Ammon's horn (tissue), 1 donor: ENCODE measurements at places on chromosomes 4 and X.

- DNase-seq: no peak
These were observed 1.9 kb downstream of the SHOX start for GRCh38 chrX:632366-633042.

DNA sequence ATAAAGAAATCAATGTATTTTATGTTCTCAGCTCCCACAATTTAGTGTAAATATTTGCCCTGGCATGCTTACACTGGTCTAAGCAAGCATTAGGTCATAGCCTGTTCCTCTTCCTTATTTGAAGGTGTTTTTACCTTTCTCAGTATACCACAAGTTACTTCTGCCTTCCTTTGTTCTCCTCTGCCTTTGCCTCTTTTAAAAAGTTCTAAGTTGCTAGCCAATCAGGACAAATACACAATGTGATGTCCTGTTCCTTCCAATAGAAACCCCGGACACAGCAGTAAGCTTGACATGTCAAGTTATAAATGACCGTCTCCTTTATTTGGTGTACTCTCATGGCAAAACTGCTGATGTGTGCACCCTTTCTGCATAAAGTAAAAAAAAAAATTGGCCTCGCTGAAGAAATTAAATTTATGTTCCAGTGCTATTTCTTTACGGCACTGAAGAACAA lies 49.4 kb downstream of the UGT2B10 start:
- DNase-seq: no peak

GRCh38 chr4:102809190-102809589 lies 18.2 kb downstream of the UBE2D3 start:
- no peak for DNase-seq

GRCh38 chr4:24980064-24980690 lies 50.6 kb downstream of the LGI2 start:
- peak; percentile 82 for DNase-seq

DNA sequence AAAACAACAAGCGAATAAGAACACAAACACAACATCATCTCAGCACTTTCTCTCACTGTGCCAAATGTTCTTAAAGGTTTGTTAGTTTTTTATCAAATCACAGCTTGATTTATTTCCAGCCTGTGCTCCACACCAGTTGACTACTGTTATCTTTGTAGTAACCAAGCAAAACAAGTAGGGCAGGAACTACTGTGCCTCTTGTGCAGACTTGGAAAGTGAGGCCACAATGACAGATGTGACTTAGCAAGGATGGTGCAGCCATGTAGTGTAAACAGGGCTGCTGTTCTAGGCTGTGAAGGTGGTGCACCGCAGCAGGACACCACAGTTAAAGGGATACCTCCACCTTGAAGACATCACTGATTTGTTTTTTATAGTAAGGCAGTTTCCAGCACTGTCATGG lies 170.0 kb downstream of the IL1RAPL1 start:
- DNase-seq: no peak

DNA sequence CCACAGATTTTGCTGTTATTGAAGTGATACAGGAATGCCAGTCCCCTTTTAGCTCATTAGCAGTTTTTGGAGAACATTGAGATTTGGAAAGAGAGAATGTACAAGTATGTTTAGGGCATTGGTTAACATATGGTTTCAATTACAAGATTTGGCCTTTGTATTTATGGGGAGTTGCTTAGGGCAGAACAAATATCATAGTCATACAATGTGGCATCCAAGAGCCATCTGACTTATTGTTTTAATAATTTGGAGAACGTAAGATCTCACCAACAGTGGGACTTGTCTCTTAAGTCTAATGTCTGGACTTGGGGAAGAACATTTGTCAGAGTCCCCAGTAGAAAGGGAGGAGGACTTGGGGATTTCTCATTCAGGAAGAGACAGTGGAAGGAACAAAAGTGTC lies 166.1 kb downstream of the STK32B start:
- DNase-seq: no peak

- no peak for DNase-seq
These were observed 70.2 kb upstream of the ETNPPL start for GRCh38 chr4:108833046-108833445.

DNA sequence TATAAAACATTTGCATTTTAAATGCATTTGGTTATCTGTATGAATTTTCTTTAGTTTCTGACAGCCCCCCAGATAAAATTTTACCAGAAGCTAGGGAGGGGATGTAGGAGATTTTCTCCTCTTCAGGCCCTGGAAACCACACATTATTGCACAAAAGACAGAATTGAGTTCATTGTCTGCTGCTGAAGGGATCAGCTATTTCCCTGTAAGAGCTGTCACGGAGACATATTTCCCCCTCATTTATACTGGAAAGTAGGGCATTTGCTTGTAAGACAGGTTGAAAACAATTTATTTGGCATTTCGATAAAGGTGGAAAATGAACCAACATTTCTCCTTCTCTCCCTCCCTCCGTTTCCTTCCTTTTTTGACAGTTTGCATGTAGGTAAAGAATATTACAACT lies 241.3 kb upstream of the LCORL start:
- DNase-seq: no peak

- DNase-seq: no peak
These were observed 141.6 kb downstream of the SPATA18 start for GRCh38 chr4:52192721-52193135.

DNA sequence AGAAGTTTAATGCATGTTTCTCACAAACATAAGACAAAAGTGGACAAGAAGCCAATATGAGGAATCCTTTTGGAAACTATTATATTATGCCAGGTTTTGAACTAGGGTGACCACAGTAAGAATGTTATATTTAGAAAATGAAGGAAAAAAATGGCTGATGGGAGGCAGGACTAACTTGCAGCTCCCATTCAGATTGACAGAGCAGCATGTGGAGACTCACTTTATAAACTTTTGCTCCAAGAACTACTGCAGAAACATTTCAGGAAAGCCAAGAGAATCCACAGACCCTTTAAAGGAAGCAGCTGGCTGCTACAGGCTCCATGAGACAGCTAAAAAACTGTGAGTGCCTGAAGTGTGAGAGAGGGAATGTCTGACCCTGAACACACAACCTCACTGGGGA lies 738.6 kb upstream of the GRIA3 start:
- DNase-seq: no peak

DNA sequence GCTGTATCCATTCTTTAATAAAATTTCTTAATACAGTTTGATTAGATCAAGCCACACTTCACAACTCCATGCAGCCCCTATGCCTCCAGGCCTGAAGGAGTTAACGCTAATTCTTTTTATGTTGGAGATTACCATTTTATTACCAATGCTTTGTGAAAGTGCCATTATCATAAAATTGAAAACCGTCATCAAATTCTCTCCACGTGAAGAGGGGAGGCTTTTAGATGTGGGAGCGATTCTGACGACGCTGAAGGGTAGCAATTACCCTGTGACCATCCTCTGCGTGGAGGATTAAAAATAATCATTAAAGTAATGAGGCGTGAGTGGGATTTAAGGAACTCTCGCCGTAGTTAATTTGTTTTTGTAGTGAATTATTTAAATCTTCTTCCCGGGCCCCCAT lies 278.8 kb downstream of the CRLF2 start:
- DNase-seq: no peak

DNA sequence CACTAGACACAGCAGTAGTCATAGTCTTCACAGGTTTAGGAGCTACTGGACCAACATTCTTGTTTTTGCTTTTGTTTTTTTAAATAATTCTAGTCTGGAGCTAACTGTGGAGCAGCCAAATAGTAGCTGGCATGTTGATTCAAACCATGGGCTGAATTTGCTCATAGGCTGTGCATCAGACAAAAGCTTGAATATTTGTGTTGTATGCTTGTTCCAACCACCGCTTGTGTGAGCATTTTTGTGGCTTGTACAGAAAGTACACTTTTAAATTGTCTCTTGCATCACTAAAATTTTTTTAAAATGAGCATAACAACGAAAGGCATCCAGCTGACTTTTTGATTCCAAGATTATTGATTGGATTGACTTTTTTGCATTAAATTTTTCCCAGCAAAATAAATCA lies 39.6 kb downstream of the CCNI start:
- DNase-seq: no peak

DNA sequence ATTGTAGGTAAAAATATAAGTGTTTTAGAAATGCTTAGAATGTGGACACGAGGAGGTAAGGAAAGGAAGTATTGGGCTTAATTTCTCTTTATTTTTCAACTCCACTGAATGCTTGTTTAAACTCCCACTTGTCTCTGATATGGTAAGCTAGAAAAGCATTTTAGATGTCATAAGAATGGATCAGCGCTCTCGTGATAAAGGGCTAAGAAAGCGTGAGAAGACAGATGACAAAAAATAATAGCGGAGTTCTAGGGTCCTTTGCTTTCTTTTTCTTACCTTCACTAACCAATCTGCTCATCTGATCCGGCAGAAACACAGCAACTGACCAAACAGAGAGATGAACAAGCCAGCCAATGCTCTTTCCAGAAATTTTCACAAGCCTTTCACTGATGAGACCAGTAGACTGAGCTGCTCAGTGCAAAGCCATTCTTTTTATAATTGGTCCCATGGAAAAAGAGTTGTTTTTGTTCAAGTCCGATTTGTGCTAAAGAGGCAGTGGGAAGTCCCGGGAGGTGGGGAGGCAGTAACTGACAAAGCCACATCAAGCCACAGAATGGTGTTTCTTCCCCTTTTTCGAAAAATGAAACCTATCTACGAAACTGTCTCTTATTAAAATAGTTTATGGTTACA lies at the start of gene TASL:
TASL (minus strand) TSS at position 405 of the 630 bp plus-strand sequence. CDS start 17,411 bp downstream, outside the sequence.
- DNase-seq: peak; percentile 4
